ENCODE measurements at places on chromosomes 7 and 10.

DNA sequence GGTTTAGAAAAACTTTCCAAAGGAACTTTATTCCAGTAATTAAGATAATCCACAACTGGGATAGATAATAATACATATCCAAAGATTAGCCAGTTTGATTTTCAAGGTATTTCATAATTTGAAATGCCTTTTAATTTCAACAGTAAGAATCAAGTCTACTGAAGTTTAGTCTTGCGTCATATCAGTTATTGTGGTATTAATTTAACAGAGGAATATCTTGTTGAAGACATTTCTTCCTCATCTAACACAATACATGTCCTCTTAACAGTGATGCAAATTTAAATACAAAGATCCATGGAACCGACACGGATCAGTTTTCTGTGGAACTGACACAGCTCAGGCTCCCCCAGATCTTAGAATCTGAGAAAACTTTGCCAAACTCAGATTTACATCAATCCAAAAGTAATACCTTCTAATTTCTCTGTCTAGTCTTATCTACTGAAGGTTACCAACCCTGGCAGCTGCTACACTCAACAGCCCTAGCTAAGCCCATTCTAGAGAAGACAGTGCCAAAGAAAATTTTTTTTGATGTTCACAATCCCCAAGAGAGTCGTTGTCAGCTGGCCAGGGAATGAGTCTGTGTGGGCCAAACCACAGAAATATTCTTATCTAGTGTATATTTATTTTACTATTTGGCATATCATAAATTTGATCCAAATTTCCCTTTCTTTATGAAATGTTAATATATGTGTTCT is 365.2 kb upstream of the MEOX2 start:
- DNase-seq: no peak

- no peak for DNase-seq
Measured at GRCh38 chr7:112930787-112931186, 140.6 kb upstream of the TMEM168 start.

DNA sequence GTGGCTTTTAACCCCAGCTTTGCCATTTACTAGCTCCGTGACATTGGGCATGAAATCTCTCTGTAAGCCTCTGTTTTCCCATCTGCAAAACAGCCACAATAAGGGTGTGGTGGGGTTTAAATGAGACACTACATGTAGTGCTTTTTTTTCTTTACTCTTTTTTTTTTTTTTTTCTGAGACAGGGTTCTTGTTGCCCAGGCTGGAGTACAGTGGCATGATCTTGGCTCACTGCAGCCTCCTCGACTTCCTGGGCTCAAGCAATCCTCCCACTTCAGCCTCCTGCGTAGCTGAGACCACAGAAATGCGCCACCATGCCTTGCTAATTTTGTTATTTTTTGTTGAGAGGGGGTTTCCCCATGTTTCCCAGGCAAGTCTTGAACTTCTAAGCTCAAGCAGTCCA is 8.3 kb upstream of the DENND10 start:
- no peak for DNase-seq

GRCh38 chr7:148014541-148014940 is 576.0 kb upstream of the C7orf33 start:
- no peak for DNase-seq

GRCh38 chr10:80122746-80123145 is 9.8 kb upstream of the PLAC9 start:
- no peak for DNase-seq

GRCh38 chr7:133365917-133366316 is 113.0 kb downstream of the EXOC4 start:
- no peak for DNase-seq

DNA sequence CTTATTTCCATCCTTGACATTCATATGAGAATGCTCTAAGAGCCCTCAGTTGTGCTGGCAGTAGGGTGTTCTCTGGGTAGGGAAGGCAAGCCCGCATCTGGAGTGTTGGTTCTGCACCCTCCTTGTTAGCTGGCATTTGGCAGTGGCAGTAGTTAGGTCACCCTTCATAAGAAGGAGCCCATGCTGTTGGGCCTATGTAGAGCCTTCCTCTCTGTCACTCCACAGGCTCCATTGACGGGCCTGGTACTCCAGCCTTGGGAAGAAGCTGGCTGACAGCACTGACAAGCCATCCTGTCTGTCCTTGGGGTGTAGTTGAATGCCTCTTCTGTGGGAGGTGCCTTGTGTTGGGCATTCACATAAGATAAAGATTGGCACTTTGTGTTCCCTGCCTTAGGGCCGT is 89.7 kb downstream of the BMPR1A start:
- no peak for DNase-seq

- no peak for DNase-seq
Measured at GRCh38 chr10:33506391-33506790, 171.9 kb upstream of the NRP1 start.

DNA sequence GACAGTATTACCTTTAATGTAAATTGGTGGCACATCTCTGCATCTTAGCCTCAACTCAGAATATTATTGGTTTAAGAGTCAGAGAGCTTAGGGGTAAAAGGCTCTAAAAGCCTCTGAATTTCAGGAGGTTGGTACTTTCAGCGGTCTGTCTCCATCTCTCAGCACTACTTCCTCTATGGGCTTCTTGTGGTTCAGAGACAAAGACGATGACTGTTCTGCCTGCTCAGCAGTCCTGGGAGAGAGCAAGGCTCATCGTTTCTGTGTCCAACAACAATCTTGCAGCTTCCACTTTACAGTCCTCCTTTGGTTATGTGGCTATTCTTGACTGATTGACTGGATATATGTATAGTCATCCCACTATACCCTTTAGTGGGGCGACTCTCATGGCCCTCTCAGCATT is 394.7 kb downstream of the AUTS2 start:
- no peak for DNase-seq

DNA sequence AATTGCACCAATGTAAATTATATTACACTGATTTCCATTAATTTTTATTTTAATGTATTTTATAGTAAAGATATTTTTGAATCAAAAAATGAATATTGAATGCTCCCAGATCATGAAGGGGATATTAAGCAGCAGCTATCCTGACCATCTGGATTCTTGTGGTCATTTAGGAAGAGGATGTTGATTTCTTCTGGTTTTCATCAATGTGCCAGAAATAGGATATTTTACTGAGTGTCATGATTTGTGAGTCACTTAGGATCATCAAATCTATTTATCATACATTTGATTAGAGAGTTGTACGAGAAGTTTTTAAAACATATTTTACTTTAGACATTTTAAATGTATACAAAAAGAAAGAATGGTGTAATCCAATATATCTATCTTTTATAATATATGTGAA is 366.3 kb upstream of the CHRM2 start:
- no peak for DNase-seq

DNA sequence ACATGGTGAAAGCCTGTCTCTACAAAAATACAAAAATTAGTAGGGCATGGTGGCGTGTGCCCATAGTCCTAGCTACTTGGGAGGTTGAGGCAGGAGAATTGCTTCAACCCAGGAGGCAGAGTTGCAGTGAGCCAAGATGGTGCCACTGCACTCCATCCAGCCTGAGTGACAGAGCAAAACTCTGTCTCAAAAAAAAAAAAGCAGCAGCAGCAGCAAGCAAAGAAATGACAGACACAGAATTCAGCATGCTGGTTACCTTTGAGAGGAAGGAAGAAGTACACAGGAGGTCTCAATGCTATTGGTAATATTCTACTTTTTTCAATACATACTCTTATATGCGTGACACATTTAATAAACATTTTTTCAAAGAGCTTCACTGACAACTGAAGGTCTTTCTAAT is 81.3 kb downstream of the ZFAND4 start:
- DNase-seq: no peak

- no peak for DNase-seq
Measured at GRCh38 chr7:112101201-112101846, 104.9 kb downstream of the DOCK4 start.

DNA sequence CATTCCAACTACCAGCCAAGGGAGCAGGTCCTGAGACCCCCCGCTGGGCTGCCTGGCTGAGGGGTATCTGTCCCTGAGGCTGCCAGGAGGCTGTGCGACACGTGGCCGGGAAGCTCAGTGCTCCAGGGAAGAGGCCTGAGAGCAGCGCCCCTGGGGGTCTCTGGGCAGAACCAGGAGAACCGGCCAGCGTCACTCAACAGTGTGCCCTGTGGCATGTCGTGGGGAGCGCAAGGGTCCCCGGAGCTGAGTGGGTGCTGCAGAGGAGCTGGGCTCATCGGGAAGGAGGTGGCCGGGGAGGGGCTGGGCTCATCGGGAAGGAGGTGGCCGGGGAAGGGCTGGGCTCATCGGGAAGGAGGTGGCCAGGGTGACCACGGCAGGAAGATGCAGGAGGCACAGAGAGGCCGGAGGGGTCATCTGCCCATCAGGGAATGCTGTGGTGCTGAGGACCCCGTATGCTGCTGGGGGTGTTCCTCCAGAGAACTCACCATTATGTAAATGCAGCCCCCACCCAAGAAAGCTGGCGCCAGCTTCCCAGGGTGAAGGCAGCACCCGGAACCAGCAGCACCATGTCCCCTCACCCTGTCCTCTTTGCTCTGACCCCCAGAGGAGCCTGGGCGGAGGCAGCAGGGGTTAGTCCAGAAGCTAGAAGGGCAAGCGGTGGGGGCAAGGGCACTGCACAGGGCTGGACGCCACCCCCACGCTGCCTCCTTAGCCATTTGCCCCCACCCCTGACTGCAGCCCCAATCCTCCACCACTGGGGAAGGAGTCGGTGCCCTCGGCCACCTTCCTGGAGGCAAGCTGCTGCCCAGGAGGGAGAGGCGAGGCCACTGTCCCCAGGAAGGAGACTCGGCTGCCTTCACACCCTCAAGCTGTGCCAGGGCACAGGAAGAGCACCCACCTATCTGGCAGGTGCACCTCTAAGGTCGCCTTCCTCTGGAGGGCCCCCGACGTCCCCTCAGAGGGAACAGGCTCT is 33.3 kb downstream of the CALML3 start:
- no peak for DNase-seq

- no peak for DNase-seq
Measured at GRCh38 chr7:114790521-114790920, 131.4 kb upstream of the MDFIC start.

DNA sequence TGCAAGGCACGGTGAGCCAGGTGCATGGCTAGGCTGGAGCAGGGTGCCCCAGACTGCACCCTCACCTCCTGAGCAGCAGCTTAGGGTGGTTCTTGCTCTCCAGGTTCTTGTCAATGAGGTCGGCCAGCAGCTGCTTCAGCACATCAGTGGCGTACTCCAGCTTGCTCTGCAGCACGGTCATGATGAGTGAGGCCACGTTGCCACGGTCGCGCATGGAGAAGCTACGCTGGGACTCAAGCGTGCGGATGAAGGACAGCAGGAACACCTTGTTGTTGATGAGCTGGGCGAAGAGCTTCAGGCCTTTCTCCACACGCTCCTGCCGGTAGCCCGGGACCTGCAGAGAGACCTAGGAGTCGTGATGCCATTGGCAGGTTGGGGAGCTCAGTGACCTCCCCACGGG is 408.0 kb downstream of the PLXNA4 start:
- DNase-seq: no peak

- no peak for DNase-seq
Measured at GRCh38 chr7:84017651-84018050, 176.9 kb downstream of the SEMA3A start.

- DNase-seq: no peak
Measured at GRCh38 chr10:9331583-9332008, 1277.1 kb downstream of the GATA3 start.

DNA sequence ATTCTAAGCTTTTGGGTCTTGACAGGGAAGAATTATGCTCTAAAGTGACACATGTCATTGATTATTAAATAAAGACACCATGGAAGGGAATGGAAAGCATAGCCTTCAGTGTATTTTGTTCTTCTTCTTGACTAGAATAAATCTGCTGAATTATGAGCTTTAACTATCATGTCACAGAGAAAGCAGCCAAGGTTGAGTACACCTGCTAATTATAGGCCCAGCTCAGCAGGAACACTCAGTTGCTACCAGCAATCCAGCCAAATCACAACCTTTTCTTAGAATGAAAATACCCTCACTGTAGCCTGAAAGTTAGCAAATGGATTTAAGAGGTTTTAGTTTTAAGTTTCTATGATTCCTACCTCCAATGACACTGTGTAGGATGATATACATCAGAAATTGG is 225.3 kb upstream of the RHOBTB1 start:
- DNase-seq: no peak

DNA sequence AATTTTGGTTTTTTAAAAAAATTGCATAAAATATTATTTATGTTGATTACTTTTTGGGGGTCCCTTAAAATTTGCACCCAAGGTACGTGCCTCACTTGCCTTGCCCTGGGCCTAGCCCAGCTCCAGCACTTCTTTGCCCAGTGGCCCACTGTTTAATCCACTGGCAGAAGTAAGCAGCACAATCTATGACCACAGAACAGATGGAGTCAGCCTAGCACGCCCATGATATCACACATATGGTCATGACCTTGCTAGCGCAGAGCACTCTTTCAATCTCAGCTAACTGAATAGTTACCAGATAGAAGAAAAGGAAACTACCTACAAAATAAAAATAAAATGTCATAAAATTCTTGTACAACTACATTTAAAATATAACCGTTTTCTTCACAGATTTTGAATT is 5.6 kb downstream of the OGA start:
- no peak for DNase-seq

DNA sequence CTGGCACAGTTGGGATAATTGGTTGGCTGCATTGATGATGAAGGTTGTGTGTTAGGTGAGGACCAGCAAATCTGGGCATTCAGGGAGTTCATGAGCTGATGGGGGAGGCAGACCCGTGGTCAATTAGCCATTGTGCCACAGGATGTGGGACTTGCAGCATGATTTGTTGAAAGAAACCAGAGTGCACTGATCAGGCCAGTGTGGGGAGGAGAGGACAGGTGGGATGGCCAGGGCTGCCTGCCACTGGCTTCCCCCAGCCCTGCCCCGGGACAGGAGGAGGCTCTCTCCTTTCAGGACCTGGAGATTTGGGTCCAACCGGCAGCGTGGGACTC is 4.3 kb downstream of the CLIP2 start:
- no peak for DNase-seq

- no peak for DNase-seq
Measured at GRCh38 chr7:112630565-112630964, 149.8 kb downstream of the LSMEM1 start.

GRCh38 chr7:55775051-55775420 is 87.5 kb downstream of the SEPTIN14 start:
- no peak for DNase-seq

GRCh38 chr7:43769281-43769680 is 10.8 kb downstream of the BLVRA start:
- DNase-seq: no peak

DNA sequence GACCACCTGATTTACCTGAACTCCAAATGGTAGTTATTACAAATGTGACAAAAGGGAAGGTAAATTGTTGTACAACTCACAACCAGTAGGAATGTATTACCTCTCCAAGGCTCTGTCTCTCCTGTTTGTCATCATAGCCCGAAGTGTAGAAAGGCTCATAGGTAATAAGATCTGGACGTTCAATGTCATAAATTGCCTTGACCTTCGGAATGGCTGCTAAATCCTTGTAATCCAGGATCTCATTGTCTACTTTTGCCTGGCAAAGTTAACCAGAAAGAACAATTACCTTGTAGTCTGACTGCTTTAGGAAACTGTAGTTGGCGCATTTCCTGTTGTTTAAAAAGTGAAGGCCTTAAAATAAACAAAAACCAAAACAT is 68.6 kb upstream of the AFAP1L2 start:
- DNase-seq: no peak

- DNase-seq: no peak
Measured at GRCh38 chr7:149716007-149716931, 57.1 kb downstream of the ZNF467 start.

Measured in CD4-positive, alpha-beta T cell treated with Interferon gamma for 1 hour (primary cell).